ENCODE measurements at places on chromosomes 3 and 15.

DNA sequence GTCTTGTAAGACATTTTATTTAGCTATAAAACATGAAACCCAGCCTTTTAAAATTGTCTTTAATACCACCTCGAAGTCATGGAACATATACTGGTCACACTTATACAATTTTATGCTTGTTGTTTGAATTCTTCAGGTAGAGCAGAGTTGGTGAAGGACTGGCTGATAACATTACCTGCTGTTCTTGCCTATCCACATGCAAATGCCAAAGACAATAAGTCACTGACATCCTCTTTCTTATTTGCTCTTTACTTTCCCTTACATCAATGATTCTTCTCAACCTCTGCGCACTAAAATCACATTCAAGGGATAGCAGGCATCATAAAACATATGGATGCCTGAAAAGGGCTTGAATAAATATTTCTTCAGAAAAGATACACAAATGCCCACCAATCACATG lies 392.5 kb upstream of the ATP11B start:
- H3K4me3 ChIP-seq = no peak overlapping the region
- H3K36me3 ChIP-seq = no peaks in the 10 kb centered on the region
- H3K27ac ChIP-seq = no peak overlapping the region
- no peak for DNase-seq
- H3K27me3 ChIP-seq = no peaks in the 10 kb centered on the region
- peaks cover 2% of the 10 kb centered on the region for H3K4me1 ChIP-seq

GRCh38 chr3:153673853-153674252 lies 447.3 kb upstream of the ARHGEF26 start:
- no peaks in the 10 kb centered on the region for H3K27me3 ChIP-seq
- no peaks in the 10 kb centered on the region for H3K36me3 ChIP-seq
- no peaks in the 10 kb centered on the region for H3K4me1 ChIP-seq
- no peak for DNase-seq
- no peak overlapping the region for H3K27ac ChIP-seq
- H3K4me3 ChIP-seq = no peak overlapping the region

DNA sequence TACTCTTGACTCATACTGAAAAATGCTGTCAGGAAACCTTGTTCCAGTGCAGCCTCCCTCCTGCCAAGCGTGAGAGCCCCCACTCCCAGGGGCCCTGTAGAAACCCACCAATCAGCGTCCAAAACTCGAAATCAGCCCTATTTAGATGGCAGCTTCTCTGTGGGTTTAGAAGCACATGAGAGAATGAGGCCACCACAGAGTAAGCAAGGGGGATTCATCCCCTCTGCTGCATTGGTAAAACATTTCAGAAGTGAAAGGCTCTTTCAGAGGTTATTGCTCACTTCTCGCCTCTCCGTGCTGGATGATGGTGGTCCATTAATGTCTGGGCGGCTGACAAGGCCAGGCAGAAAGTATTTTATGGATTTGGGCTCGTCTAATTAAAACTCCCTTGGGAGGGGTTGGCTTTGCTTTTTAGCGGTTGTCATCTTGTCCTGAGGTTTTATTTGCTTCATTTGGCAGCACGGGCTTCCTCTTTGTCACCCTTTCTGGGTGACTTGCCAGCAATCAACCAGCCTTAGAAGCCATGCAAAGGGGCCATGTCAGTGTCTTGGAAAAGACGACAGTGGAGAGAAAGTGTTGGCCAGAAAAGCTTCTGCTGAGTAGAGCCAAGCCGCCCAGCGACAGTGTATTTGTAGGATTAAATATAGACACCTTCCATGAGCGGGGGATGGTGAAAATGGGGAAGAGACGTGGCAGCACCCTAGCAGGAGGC lies 145.5 kb downstream of the ATP10A start:
- no peak for DNase-seq
- no peaks in the 10 kb centered on the region for H3K36me3 ChIP-seq
- no peaks in the 10 kb centered on the region for H3K27me3 ChIP-seq
- no peaks in the 10 kb centered on the region for H3K4me1 ChIP-seq

DNA sequence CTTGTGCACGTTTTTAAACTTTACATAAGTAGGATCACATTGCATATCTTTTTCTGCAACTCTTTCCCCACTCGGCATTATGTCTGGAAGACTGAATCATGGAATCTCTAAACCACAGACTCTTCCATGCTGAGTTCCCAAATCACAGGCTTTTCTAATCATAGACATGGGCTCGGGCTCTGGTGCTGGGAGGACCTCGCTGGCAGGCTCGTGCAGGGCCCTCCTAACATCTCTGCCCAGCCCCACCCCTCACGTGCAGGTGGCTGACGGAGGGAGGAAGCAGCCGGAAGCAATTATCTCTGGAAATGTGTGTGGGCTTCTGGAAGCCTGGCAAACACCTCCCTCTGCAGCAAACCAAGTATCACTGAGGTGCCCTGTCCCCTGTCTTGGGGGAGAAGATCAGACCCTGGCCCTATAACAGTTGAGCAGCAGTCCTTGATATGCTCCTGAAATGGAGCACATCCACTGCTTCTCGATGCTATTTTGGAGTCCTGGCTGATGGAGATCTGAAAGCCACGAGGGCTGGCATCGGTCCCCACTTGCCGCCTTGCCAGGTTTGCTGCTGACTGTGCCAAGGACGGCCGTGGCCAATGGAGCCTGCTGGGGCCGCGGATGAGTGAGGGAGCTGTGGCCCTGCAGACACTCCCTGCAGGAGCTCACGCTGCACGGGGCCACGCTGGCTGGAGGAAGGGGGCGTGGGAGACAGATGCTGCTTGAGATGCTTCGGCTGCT lies 4.4 kb upstream of the IQSEC1 start:
- H3K4me3 ChIP-seq = no peak overlapping the region
- peaks cover 15% of the 10 kb centered on the region for H3K4me1 ChIP-seq
- peaks cover 62% of the 10 kb centered on the region for H3K27me3 ChIP-seq
- no peaks in the 10 kb centered on the region for H3K36me3 ChIP-seq

DNA sequence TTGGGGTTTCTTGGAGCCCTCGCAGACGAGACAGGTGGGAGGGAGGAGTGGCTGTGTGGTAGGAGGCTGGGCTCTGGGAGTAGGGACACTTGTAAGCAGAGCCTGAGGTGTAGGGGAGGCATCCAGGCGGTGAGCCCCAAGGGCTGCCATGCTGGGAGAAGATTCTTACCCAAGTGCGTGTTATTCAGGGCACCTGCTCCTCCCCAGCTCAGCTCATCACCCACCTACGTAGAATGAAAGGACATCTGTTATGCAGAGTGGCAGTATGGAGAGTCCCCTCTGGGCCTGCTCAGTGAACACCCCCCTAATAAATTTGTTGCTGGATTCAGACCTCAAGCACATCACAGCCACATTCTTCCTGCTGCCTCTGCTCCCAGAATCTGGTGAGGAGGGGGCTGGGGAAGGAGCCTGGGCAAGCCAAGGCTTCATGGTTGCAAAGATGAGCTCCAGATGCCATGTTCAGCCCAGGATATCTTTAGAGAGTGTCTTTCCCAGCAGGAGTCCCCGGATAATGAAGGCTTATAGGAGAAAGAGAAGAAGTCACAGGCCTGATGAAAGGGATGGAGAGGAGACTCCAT lies 261.8 kb downstream of the EPHB1 start:
- no peak for DNase-seq
- no peaks in the 10 kb centered on the region for H3K36me3 ChIP-seq
- H3K27ac ChIP-seq = no peak overlapping the region

DNA sequence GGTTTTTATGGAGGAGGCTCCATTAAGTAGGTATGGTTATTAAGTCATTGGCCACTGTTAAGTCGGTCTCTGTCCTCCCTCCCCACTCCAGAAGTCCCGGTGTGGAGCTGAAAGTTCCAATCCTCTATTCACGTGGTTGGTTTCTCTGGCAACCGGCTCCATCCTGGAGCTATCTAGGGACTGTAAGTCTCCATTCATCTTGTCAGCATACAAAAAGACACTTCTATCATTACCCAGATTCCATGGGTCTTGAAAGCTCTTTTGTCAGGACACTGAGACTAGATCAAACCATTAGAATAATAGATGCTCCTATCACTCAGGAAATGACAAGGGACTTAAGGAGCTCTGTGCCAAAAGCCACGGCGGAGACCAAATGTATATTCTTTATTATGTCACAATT lies 110.3 kb downstream of the PIK3CB start:
- peaks cover under 1% of the 10 kb centered on the region for H3K4me1 ChIP-seq
- DNase-seq = no peak
- no peak overlapping the region for H3K4me3 ChIP-seq
- no peaks in the 10 kb centered on the region for H3K27me3 ChIP-seq
- no peak overlapping the region for H3K27ac ChIP-seq

GRCh38 chr15:48939648-48940047 lies 24.1 kb downstream of the SHC4 start:
- H3K4me3 ChIP-seq = no peak overlapping the region
- H3K27ac ChIP-seq = peak overlapping the region; percentile 52
- no peaks in the 10 kb centered on the region for H3K36me3 ChIP-seq
- DNase-seq = peak; percentile 77
- H3K4me1 ChIP-seq = peaks cover 9% of the 10 kb centered on the region

DNA sequence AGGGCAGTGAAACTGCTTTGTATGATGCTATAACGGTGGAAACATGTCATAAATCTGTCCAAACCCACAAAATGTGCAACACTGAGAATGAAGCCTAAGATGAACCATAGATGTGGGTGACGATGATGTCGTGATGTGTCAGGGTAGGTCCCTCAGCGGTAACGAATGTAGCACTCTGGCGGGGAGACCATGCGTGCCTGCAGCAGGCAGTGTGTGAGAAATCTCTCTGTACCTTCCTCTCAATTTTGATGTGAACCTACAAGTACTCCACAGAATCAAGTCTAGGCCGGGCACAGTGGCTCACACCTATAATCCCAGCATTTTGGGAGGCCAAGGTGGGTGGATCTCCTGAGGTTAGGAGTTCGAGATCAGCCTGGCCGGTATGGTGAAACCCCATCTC lies 268.2 kb upstream of the LYSMD4 start:
- H3K27me3 ChIP-seq = no peaks in the 10 kb centered on the region
- H3K27ac ChIP-seq = no peak overlapping the region
- peaks cover 2% of the 10 kb centered on the region for H3K4me1 ChIP-seq

GRCh38 chr3:88084097-88084501 lies 25.0 kb downstream of the ZNF654 start:
- no peaks in the 10 kb centered on the region for H3K4me1 ChIP-seq
- no peaks in the 10 kb centered on the region for H3K36me3 ChIP-seq
- no peak overlapping the region for H3K27ac ChIP-seq

- H3K36me3 ChIP-seq = peaks cover 39% of the 10 kb centered on the region
- no peaks in the 10 kb centered on the region for H3K27me3 ChIP-seq
- DNase-seq = no peak
- no peaks in the 10 kb centered on the region for H3K4me1 ChIP-seq
- H3K27ac ChIP-seq = no peak overlapping the region
Observed at GRCh38 chr3:48966876-48967361, 23.1 kb upstream of the P4HTM start.

- H3K4me1 ChIP-seq = no peaks in the 10 kb centered on the region
- no peak overlapping the region for H3K4me3 ChIP-seq
- no peak overlapping the region for H3K27ac ChIP-seq
- H3K27me3 ChIP-seq = no peaks in the 10 kb centered on the region
- no peak for DNase-seq
- no peaks in the 10 kb centered on the region for H3K36me3 ChIP-seq
Observed at GRCh38 chr3:60217156-60217911, 1033.9 kb downstream of the FHIT start.

- peaks cover 21% of the 10 kb centered on the region for H3K4me1 ChIP-seq
- no peaks in the 10 kb centered on the region for H3K36me3 ChIP-seq
- H3K27ac ChIP-seq = no peak overlapping the region
- H3K4me3 ChIP-seq = no peak overlapping the region
- DNase-seq = no peak
Observed at GRCh38 chr3:10516544-10517452, 11.4 kb upstream of the ATP2B2 start.

DNA sequence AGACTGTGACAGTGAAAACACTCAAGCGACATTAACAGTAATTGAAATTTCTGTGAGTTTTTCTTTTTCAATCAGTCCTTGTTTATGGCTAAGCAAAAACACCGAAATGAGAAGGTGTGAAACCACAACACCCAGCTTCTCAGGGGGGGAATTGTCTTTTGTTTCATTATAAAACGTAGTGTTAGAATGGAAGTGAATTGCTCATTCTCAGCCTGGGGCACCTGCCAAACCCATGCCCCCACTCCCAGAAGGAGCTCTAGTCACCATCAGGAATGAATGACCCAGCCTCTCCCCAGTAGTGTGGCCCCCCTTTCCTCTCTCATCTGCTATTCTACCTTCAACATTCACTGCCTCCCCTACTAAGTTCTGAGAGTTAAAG lies 185.8 kb upstream of the CFAP20DC start:
- no peaks in the 10 kb centered on the region for H3K36me3 ChIP-seq
- no peak for DNase-seq
- no peaks in the 10 kb centered on the region for H3K27me3 ChIP-seq

DNA sequence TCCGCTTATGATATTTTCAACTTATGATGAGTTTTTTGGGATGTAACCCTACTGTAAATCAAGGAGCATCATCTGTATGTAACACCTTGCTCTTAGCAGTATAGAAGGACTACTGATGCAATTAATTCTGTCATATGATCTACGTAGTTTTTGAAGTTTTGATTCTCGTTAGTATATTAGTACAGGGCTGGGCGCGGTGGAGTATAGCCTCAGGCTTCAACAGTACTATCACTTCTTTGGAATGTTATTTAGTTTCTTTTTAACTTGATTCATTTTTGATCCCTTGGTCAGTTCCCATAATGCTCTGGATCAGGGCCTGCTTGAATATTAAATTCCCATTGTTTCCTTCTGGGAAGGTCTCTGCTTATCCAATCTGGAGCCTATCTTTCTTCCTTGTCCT lies 23.9 kb upstream of the AP4E1 start:
- H3K36me3 ChIP-seq = no peaks in the 10 kb centered on the region
- H3K4me3 ChIP-seq = no peak overlapping the region
- DNase-seq = peak; percentile 35
- H3K27ac ChIP-seq = peak overlapping the region; percentile 99
- peaks cover 6% of the 10 kb centered on the region for H3K4me1 ChIP-seq
- H3K27me3 ChIP-seq = no peaks in the 10 kb centered on the region

DNA sequence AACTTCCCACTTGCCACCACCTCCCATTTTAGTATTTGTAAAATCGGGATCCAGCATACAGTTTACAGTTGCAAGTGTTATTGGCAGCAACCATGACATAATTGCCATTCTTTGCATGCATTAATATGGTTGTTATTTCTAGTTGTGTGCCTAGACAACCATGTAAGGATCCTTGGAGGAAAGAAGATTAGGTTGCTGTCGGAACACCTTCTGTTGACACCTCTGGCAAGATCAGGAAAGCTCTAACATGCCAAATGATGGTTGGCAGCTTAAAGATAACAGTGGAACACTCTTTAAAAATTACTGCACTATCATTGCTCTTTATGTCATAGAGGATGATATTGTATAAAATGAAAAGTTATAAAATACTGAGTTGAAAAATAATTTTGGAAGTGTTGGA lies 313.5 kb upstream of the RARB start:
- no peak overlapping the region for H3K4me3 ChIP-seq
- no peaks in the 10 kb centered on the region for H3K27me3 ChIP-seq
- H3K36me3 ChIP-seq = no peaks in the 10 kb centered on the region
- no peaks in the 10 kb centered on the region for H3K4me1 ChIP-seq
- H3K27ac ChIP-seq = no peak overlapping the region
- no peak for DNase-seq

Data from mesenchymal stem cell (in vitro differentiated cells and primary cell).